ENCODE measurements at places on chromosomes 6 and 20. TPM values are rescaled to one million over a fixed set of nuclear protein-coding genes. Genes with fewer than 3 reads are reported as not detected.

Gene ATP6V1G2
- 0.98 TPM for total RNA-seq

Gene MAN1A1
- not detected for total RNA-seq

Gene EBF4
- 3.9 TPM for total RNA-seq

Gene SYTL3
- 1.5 TPM for total RNA-seq

Gene MYLK4
- 0.10 TPM for total RNA-seq

Gene SLC17A1
- total RNA-seq, result 0.16 TPM

Gene EYA2
- 2.5 TPM for total RNA-seq

Gene IL17A
- total RNA-seq, result not detected

Gene ADGRG6
- 44.3 TPM for total RNA-seq

Gene LHFPL5
- 0.12 TPM for total RNA-seq

Gene HUS1B
- total RNA-seq, result 0.31 TPM
